ENCODE measurements at places on chromosomes 5 and 9. TPM values are rescaled to one million over a fixed set of nuclear protein-coding genes. Genes with fewer than 3 reads are reported as not detected.

DNA sequence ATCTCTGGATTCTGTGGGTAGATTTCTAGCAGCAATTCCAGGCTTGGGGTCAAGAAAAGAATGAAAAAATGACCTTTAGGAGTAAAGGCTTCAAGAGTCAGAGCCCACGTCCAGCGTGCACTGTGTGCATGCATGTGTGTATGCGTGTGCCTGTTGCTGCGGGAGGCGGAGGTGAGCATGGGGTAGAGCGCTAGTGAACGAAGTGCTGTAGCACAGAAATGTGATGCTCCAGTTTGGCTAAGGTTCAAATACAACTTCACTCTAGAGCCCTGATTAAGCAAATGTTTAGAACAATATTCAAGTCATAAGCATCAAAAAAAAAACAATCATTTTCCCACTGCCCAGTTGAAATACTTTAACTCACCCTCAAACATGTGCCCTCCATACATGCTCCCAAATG lies 403.9 kb downstream of the ZNF608 start:
- no peak overlapping the region for H3K4me3 ChIP-seq
- no peaks in the 10 kb centered on the region for H3K4me1 ChIP-seq
- H3K27ac ChIP-seq: no peak overlapping the region
- no peaks in the 10 kb centered on the region for H3K27me3 ChIP-seq

DNA sequence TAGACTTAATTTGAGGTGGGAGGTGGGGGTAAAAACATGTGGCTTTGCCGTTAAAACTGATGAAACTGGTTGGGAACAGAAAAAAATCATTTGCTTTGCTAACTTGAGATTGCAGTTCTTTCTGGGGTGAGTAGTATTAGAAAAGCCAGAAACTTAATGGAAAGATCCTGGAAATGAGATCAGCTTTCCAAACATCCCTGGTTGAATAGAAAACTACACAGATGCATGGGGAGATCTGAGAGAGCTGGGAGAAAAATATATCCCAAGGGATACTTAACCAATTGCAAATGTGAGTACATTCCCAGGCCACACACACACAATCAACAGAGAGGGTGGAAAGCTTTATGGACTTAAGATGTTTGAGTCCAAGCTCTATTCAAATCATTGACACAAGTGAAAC lies 222.3 kb downstream of the YTHDC2 start:
- H3K27ac ChIP-seq: no peak overlapping the region
- H3K27me3 ChIP-seq: no peaks in the 10 kb centered on the region
- DNase-seq: no peak
- no peaks in the 10 kb centered on the region for H3K36me3 ChIP-seq
- no peak overlapping the region for H3K4me3 ChIP-seq

PCDHB2 gene
- 28.4 TPM for total RNA-seq

DNA sequence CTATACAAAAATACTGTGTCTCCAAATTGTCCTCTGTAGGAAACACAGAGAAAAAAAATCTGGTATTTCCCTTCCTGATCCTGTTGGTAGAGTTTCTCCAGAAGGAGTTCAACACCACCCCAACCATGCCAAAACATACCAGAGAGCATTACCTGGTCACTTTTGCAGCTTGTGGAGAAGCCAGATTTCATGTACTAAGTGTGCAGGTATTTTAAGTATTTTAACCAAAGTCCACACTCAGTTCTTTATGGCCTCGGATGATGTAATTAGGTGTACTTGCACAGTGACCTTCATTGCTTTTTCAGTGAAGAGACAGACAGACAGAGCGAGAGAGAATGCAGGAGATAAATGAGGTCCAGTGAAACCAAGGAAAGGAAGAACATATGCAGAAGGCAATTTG lies 2046.8 kb upstream of the CDH9 start:
- DNase-seq: no peak
- H3K27me3 ChIP-seq: no peaks in the 10 kb centered on the region
- no peak overlapping the region for H3K4me3 ChIP-seq
- no peaks in the 10 kb centered on the region for H3K4me1 ChIP-seq
- no peak overlapping the region for H3K27ac ChIP-seq
- H3K36me3 ChIP-seq: no peaks in the 10 kb centered on the region

GRCh38 chr5:169831331-169831730 lies 149.0 kb downstream of the INSYN2B start:
- H3K27me3 ChIP-seq: no peaks in the 10 kb centered on the region
- no peaks in the 10 kb centered on the region for H3K36me3 ChIP-seq
- no peak overlapping the region for H3K4me3 ChIP-seq
- H3K27ac ChIP-seq: no peak overlapping the region

GRCh38 chr5:73743161-73743560 lies 117.2 kb downstream of the ARHGEF28 start:
- no peaks in the 10 kb centered on the region for H3K4me1 ChIP-seq
- H3K27me3 ChIP-seq: no peaks in the 10 kb centered on the region
- no peak overlapping the region for H3K27ac ChIP-seq
- H3K36me3 ChIP-seq: no peaks in the 10 kb centered on the region

DNA sequence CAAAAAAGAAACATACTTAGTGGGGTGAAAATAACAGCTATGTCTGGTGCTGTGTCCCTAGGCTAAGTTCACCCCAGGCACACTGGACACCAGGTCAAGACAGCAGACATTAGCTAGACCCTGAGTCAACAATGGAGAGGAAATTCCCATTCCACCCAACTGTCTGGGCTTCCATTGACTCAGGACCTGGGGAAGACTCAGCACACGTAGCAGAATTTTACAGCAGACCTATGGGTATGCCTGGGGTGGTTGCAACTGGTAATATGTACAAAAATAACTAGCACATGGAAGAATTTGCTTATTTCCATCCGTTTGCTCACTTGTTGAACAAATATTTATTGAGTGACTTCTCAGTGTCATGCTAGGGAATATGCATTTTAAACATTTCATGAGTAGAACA lies 117.0 kb downstream of the GAS1 start:
- no peaks in the 10 kb centered on the region for H3K27me3 ChIP-seq
- DNase-seq: no peak
- H3K4me1 ChIP-seq: no peaks in the 10 kb centered on the region
- no peak overlapping the region for H3K27ac ChIP-seq
- H3K36me3 ChIP-seq: no peaks in the 10 kb centered on the region

FGFR4 gene
- 123 TPM for total RNA-seq

TXNDC8 gene
- total RNA-seq: not detected

DNA sequence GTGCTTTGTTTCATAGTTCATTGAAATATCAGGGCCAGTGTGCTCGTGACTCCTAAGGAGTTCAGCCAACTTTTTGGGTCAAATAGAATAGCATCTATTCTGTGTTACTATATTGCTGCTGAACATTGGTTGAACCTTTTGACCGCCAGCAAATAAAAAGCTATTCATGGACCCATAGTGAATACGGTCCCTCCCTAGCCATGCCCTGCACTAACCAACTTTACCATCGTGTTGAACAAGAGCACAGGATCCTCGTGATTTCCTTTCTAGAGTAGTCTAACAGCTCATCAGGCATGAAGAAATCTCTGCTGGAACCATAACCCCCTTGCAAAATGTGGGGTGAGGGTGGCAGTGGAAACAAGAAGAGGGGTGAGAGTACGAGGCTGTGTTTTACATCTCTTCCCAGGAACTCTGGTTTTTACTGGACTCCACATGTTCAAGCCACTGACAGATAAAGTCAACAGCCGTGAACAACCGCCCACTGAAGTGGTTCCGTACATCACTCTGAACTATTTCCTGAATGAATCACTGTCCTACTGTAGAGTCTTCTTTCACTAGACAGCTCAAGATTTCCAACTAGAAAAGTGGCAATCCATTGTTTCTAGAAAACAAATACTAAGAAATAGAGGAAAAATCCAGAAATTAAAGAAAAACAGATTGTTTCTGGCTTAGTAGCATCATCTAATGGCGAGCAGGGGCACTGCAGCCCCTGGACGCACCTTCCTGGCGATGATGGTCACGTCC lies 70.1 kb upstream of the SPATA31E1 start:
- H3K4me1 ChIP-seq: no peaks in the 10 kb centered on the region
- no peak overlapping the region for H3K27ac ChIP-seq
- peak; percentile 75 for DNase-seq
- no peak overlapping the region for H3K4me3 ChIP-seq

CRB2 gene
- 0.61 TPM for total RNA-seq

DNA sequence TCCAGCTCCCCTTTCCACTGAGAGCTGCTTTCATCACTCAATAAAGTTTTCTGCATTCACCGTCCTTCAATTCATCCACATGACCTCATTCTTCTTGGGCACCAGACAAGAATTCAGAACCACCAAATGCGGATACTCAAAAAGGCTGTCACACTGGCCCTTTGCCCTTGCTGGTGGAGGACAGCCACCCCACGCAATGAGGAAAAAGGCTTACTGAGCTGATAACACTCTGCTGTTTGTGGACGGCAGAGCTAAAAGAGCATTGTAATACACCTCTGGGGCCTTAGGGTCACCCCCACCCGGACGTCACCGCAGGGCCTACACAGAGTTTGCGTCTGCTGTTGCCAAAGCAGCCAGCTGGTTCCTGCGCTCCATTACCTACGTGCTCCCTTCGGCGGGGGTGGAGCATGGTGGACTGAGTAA lies 51.2 kb upstream of the ZNF608 start:
- no peaks in the 10 kb centered on the region for H3K27me3 ChIP-seq
- H3K36me3 ChIP-seq: no peaks in the 10 kb centered on the region
- no peak overlapping the region for H3K4me3 ChIP-seq
- H3K4me1 ChIP-seq: no peaks in the 10 kb centered on the region

- no peaks in the 10 kb centered on the region for H3K36me3 ChIP-seq
- no peak overlapping the region for H3K4me3 ChIP-seq
- no peaks in the 10 kb centered on the region for H3K4me1 ChIP-seq
- H3K27me3 ChIP-seq: no peaks in the 10 kb centered on the region
- DNase-seq: no peak
Observed at GRCh38 chr5:80284720-80285119, 28.9 kb upstream of the SERINC5 start.

- H3K27ac ChIP-seq: peak within 1 kb of the TSS; percentile 97
- peaks cover 36% of the 10 kb centered on the region for H3K36me3 ChIP-seq
- H3K4me3 ChIP-seq: peak within 1 kb of the TSS; percentile 99
- DNase-seq: peak; percentile 83
Observed at GRCh38 chr5:53480416-53481158, at the start of gene FST. FST (plus strand) TSS chr5:53480629; CDS start chr5:53480792, 163 bp downstream.

GRCh38 chr9:86980802-86981201 lies 33.5 kb upstream of the GAS1 start:
- no peaks in the 10 kb centered on the region for H3K36me3 ChIP-seq
- H3K4me1 ChIP-seq: peaks cover 7% of the 10 kb centered on the region
- no peak overlapping the region for H3K27ac ChIP-seq
- DNase-seq: no peak
- H3K27me3 ChIP-seq: no peaks in the 10 kb centered on the region

DNA sequence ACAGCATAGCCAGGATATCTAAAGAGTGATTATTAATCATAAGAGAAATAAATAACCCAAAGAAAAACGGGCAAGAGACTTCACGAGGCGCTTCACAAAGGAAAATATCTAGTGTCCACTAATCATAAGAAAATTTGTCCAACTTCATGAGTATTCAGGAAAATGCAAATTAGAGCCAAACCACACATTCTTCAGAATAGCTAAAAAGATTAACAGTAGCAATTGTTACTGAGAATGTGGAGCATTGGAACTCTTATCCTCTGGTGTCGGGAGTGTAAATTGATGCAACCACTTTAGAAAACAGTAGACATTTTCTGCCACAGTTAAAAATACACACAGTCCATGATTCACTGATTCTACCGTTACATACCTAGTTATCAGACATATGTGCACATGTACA lies 145.7 kb downstream of the CWC27 start:
- no peak overlapping the region for H3K27ac ChIP-seq
- no peaks in the 10 kb centered on the region for H3K27me3 ChIP-seq
- peaks cover 35% of the 10 kb centered on the region for H3K36me3 ChIP-seq
- DNase-seq: no peak
- no peak overlapping the region for H3K4me3 ChIP-seq

PAPPA gene
- total RNA-seq: 0.09 TPM

DNA sequence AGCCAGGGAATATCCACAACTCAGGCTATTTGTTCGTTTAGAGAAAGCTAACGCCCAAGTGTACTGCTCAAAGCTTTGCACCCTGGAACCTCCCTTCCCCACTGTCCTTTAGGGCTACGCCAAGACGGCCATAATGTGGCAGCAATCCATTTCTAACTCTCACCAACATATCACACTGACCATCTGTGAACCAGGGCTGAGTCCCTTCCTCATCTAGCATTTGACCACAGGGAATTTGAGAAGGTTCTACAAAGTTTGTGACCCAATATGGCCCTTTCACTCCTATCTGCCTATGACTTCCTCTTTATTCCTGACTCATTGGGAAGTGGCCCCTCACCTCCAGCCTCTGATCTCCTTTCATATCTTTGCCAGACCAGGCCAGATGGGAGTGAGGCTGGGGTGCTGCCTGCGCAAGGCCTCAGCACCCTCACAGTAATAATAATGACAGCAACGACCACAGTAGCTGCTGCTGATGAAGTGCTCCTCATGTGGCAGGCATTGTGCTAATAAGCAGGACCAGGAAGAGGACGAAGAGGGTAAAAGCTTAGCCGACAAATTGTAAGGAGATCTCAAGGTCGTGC lies 9.3 kb upstream of the ARAP3 start:
- H3K4me3 ChIP-seq: no peak overlapping the region
- no peak overlapping the region for H3K27ac ChIP-seq
- no peaks in the 10 kb centered on the region for H3K4me1 ChIP-seq
- DNase-seq: no peak
- H3K36me3 ChIP-seq: no peaks in the 10 kb centered on the region

DNA sequence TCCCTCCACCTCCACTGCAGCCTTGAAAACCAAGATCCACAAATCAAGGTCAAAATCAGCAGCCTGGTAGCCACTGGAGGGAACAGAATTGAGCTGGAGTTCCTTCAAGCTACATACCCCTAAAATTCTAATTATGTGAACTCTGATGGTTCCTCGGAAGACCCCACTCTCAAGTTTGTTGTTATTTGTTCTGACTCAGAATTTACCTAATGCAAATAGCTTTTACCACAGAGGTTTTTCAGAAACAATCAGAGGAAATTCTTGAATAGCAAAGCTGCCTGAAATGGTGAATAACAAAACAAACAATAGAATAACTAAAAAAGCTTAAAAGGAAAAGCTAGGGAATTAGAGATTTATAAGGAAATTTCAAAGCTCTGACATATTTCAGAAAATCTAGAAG lies 220.0 kb downstream of the CDH18 start:
- H3K27ac ChIP-seq: no peak overlapping the region
- H3K4me1 ChIP-seq: peaks cover 8% of the 10 kb centered on the region
- H3K27me3 ChIP-seq: no peaks in the 10 kb centered on the region
- H3K4me3 ChIP-seq: no peak overlapping the region

BTNL8 gene
- total RNA-seq: not detected

All from endodermal cell (in vitro differentiated cells).